ENCODE measurements at places on chromosomes 4 and X.

DNA sequence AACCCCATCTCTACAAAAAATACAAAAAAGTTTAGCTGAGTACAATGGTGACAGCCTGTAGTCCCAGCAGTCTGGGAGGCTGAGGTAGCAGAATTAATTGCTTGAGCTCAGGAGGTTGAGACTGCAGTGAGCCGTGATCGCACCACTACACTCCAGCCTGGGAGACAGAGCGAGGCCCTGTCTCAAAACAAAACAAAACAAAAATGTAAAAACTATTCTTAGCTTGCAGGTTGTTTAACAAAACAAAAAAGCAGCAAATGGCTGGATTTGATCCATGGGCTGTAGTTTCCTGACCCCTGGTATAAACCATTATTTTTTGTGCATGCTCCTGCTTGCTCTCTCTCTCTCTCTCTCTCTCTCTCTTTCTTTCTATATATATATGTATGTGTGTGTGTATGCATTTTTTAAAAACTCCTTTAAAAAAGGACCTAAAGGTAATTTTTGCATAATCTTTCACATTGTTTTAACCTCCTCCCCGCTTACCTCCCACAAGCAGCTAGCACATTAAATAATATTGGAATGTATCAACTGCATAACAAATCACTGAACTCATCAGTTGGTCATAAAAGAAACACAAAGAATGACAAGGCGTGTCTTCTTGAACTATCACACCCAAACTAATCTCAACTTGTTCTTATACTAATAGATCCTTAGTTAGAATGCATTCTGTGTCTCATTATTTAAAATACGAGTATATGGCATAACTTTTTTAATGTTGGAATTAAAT lies 4.8 kb downstream of the AREG start:
- no peak for DNase-seq

- no peak for DNase-seq
Measured at GRCh38 chr4:133385161-133385954, 236.3 kb downstream of the PCDH10 start.

GRCh38 chrX:136143711-136144110 lies 3.6 kb upstream of the FHL1 start:
- DNase-seq: no peak

DNA sequence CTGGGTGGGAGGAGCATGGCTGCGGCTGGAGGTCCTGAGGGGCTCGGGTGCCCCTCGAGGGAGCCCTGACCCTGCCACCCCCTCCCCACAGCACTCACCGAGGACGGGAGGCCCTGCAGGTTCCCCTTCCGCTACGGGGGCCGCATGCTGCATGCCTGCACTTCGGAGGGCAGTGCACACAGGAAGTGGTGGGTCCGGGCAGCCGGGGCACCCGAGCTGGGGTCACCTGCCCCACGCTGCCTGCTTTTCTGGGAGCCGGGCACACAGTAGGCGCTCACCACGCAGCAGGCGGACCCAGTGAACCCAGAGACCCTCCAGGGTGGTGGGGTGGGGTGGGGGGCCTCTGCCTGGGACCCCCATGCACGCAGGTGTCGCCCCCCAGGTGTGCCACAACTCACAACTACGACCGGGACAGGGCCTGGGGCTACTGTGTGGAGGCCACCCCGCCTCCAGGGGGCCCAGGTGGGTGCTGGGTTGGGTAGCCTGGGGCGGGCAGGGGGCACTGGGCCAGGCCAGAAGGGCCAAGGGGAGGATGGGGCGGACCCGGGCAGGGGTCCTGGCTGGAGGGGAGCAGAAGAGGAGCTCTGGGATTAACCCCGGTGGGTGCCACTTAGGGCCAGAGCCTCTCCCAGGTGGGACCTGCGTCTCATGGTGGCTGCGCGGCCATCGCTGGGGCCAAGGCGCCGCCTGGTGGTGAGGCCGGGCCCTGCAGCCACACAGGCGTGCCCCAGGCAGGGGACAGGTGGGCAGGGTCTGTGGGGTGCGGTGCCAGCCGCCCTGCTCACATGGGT lies 1.4 kb downstream of the HGFAC start:
- no peak for DNase-seq

DNA sequence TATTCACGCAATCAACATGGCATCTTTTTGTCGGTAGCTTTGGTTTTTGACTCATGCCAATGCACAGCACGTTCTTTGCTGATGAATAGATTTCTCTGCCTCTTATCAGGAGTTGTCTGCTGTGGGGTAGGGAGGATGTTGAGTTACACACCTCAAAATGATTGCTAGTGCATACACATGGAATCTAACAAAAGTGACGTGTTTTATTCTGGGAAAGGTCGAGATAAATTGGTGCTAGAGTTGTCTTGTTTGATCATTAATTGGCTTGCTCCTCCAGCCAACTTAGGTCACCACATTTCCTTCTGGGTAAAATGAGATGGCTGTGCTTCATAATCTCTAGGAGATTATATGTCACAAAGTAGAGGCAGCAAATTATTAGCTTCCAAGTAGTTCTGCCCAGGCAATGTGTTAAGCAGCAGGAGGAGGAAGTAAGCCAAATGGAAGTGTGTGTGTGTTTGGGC lies 3.9 kb downstream of the RAB9A start:
- DNase-seq: no peak

Measured in pons (tissue), 1 donor.